ENCODE measurements at places on chromosomes 6 and 20. TPM values are rescaled to one million over a fixed set of nuclear protein-coding genes. Genes with fewer than 3 reads are reported as not detected.

Gene CDSN
- total RNA-seq: not detected

GRCh38 chr20:4470375-4470774, 251.3 kb upstream of the PRND start:
- no peak for DNase-seq

DNA sequence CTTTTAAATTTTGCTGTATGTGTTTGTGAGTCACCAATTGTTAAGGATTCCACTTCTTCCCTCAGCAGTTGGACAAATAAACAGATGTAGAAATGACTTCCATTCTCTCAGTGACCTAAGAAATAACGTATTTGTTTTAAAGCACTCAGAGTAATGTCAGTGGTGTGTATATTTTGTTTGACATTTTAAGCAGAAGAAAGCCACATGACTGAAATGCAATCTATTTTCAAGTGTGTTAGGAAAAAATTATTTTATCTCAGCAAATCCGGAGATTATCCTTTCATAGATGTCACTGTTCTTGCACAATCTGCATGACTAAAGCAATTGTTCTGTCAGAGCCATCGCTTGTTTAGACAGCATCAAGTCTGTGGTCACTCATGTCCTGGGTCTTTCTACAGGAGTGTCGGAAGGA, 77.1 kb downstream of the JAG1 start:
- no peak for DNase-seq

- no peak for DNase-seq
Observed at GRCh38 chr6:46895930-46896329, 25.8 kb downstream of the ADGRF5 start.

GRCh38 chr6:79353226-79353625, 118.7 kb upstream of the HMGN3 start:
- DNase-seq: no peak

DNA sequence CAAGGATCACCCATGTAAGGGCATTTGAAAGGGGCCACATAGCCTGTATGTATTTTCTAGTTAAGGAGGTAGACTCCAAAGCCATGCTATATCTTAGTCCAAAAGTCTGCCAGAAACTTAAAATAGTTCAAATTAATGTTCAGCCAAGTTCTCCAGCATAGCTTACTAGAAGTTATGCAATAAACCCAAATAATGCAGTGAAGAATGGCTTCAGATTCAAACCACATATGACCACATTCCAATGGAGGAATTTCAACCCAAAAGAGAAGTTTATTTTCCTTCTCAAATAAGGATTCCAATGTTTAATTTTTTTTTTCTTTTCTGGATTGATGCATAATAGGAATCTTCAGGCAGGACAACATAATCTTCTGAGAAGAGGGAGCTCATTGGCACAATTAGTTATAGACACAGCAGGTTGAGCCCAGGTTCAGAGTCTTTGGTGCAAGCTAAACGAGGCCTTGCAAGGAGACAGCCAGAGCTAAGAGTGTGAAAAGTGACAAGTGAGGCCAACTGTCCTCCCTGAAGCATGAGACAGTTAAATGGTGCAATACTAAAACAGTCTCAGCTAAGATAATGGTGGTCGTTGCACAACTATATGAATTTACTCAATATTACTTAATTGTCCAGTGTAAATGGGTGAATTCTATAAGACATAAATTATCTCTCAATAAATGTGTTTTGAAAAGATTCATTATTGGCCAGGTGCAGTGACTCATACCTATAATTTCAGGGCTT, 598.8 kb upstream of the CDH4 start:
- no peak for DNase-seq

- no peak for DNase-seq
Observed at GRCh38 chr20:57548177-57549058, 12.5 kb upstream of the PCK1 start.

DNA sequence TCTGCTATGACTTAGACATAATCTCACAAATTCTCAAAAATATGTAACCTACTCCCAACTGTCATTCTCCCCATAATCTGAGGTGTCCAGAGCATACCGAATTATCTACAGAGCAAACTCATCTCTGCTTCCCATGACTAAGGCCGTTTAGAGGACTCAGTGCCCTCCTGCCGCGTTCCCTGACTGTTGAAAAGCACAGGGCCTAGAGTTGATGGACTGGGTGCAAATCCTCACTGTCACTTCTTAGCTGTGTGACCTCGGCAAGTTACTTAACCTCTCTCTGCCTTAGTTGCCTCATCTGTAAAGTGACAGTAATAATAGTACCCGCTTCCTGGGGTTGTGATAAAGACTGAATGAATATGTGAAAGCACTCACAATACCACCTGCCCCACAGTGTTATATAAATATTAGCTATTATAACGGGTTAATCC, 4.7 kb upstream of the TUBB2A start:
- no peak for DNase-seq

- no peak for DNase-seq
Observed at GRCh38 chr20:8720089-8720488, 348.8 kb upstream of the PLCB4 start.
